ENCODE measurements at places on chromosomes 16 and 17. TPM values are rescaled to one million over a fixed set of nuclear protein-coding genes. Genes with fewer than 3 reads are reported as not detected.

DNA sequence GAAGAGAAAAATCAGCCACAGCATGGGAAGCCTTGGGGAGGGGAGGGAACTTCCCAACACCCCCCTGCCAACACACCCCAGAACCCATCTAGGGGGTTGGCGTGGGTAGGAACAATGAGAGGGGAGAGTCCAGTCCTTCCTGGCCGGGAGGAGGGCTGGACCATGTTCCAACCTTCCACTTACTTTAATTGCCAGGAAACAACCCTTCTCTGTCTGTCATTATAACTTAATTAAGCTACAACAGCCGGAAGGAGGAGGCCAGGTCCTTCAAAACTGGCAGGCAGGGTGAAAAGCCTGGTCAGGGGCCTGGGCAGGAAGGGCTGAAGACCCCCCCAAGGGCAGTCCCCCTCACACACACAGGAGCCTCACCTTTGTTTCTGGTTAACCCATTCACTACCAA, 447.0 kb downstream of the SOX9 start:
- DNase-seq, result no peak

CORO1A gene
- 24.2 TPM for total RNA-seq

GRCh38 chr16:47979164-47979520, 176.7 kb downstream of the ABCC12 start:
- DNase-seq, result no peak

DNA sequence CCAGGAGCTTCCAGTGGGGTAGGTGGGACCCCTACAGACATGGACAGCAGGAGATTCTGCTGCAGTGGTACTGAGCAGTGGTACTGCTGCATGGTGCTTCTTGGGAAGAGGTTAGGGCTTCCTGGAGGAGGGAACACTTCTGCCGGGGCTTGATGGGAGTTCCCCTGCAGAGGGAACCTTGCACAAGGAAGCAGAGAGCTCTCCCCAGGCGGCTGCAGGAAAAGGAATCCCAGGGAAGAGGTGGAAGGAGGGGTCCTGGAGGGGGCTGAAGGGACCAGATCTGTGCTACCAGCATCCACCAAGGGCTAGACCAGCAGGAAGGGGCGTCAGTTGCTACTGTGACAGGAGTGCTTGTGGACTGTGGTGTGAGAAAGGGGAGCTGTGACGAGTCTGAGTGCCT, 10.6 kb downstream of the RIPOR1 start:
- no peak for DNase-seq

C1QTNF8 gene
- not detected for total RNA-seq

DNA sequence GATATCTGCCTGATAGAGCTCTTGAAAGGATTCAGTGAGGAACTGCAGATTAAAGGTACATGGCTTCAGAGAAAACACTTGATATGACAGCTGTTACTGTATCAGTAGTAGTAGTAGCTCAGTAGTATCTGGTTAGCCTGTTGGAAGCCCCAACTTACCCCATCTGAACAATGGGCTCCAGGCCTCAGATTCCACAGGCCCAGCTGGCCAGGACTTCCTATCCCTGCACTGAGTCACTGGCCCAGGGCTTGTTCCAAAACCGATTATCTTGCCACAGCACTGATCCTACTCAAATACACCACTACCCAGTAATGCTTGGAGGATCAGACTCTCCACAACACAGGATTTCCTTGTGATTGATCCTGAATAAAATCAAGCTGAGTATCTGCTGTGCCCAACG, 32.6 kb downstream of the DCUN1D3 start:
- DNase-seq, result no peak

GRCh38 chr16:89401641-89402445, 88.5 kb downstream of the ANKRD11 start:
- no peak for DNase-seq
